ENCODE measurements at places on chromosomes 2 and 18. TPM values are rescaled to one million over a fixed set of nuclear protein-coding genes. Genes with fewer than 3 reads are reported as not detected.

GRCh38 chr18:62388855-62389760, 64.0 kb downstream of the TNFRSF11A start:
- no peak for DNase-seq

GRCh38 chr2:197759625-197760292, 25.4 kb downstream of the BOLL start:
- DNase-seq, result no peak

DNA sequence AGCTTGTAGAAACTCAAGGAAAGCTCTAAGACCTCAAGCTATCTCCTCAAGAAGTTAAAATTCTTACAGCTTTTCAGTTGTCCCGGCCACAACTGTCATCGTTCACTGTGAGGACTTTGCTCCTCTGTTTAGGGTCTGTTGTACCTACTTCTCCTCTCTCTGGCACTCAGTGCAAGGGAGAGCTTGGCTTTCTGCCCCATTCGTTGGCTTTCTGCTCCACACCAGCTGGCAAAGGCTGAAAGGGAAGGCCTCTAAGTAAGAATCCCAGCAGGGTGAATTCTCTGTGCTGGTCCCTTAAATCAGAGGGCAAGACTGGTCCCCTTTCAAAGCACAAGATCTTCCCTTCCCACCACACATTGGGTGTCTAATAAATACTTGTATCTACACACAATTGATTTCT, 17.3 kb downstream of the ZBTB7C start:
- DNase-seq, result no peak

Gene B4GALT6
- total RNA-seq, result 6.4 TPM

All from sciatic nerve (tissue), 2 donors.